ENCODE measurements at places on chromosomes 2 and 18.

DNA sequence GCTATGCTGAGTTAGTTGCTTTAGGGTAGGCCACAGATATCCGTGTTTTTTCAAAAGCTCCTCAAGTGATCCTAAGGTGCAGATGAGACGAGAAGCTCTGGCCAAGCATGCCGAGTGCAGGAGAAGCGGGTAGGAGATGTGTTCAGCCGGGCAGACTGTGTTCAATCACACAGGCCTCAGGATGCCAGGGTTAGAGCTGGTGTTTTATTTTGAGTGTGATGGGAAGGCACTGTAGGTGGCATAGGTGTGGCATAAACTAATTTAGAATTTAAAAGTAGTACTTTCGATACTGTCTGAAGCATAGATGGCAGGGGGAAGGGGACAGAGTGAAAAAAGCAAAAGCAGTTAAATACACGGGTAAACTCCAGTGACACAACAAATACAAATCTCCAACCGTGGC lies 30.9 kb downstream of the DPP4 start:
- no peak for DNase-seq

GRCh38 chr2:228329282-228329681 lies 147.8 kb upstream of the SPHKAP start:
- DNase-seq: no peak

- no peak for DNase-seq
Measured at GRCh38 chr2:46988733-46989481, 73.3 kb upstream of the MCFD2 start.

DNA sequence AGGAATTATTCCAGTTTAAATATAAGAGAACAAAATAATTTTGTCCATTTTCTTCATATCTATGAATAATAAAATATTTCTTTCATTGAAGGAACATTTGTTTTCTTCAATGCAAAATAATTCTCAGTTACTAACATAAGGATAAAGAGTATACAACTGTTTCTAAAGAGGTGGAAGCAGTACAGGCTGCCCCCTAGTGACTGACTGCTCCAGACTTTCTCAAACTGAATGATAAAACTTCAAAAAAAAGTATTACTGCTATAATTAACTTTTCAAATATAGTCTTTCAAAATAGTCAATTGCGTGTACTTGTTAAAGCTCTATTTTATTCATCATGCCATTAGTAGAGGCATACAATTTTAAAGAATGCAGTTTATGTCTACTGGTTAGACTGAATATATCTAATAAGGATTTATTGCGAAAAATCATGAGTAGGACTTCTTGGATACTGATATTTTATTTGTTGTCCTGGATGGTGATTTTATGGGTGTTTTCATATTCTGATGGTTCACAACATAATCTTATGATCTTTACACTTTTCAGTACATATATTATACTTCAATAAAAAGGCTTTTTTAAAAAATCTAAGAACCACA lies 100.1 kb downstream of the WDPCP start:
- DNase-seq: no peak

DNA sequence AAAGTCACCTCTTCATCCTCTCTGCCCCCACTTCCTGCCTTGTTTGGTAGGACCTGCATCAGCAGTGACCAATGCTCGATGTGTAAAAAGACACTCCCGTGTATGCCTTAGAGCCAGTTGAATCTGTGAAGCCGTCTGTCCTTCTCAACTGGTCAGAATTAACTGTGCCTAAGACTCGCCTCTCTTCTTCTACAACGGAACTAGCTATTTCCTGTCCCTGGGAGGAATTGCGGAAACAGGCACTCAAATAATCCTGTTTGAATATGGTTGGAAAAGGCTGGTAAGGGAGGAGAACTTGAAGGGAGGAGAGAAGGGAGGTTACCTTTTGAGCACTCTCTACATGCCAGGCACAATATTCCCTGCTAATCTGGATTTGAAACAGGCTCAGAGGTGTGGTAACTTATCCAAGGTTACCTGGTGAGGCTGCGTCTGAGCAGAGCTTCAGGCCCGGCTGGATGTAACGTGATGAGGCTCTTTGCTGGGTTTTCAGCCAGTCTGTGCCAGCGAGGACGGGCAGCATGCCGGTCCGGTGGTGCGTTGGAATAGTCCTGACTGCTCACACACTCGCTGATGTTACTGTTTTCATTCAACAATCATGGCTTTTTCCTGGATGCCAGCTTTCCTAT lies 127.0 kb downstream of the FAM168B start:
- DNase-seq: no peak

- DNase-seq: no peak
Measured at GRCh38 chr2:72494392-72494791, 331.4 kb downstream of the EXOC6B start.

DNA sequence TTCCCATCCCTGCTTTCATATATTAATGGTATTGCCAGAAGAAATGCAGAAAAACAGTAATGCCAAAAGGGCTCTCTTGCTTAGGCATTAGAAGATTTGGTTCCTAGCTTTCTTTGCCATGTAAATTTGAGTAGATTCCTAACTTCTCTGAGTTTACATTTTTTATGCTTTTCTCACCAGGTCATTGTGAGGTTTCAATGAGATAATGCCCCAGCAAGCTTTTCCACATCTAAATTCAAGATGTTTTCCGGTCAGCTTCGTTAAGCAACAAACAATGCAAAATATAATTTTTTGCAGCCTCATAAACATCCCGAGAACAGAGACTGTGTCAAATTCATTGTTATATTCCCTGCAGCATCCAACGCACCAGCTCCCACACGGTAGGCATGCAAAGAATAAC lies 44.9 kb downstream of the NCKAP5 start:
- DNase-seq: no peak

GRCh38 chr2:78115291-78115690 lies 593.1 kb upstream of the LRRTM4 start:
- no peak for DNase-seq

DNA sequence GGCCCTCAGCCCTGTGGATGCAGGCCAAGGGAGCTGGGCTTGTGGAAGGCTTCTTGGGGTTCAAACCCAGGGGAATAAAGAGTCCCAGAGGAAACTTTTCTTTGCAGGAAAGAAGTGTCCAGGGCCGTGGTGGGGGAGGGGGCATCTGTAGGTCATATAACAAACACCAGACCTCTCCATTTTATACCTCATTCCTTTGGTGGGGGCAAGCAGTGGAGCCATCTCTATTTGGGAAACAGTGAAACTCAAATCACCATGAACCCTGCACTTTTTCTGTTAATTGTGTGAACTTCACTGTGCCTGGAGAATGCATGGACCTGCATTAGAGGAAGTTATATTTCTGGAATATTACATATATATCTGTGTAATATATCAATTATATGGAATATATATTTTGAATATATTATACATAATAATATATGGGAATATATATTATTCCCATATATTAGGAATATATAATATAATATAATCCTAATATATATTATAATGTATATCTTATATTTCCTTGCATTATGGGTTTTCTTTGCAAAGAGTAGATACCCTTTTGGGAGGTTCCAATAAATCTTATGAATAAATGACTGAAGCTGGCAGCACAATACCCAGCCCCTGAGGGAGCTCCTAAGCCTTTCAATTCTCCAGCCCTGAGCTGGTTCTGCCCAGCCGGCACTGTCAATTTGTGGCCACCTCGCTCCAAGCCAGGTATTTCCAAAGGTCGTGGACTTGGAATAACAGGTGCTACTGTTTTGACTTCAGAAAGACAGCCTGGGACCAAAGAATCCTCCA lies 97.7 kb upstream of the PKDCC start:
- DNase-seq: no peak

DNA sequence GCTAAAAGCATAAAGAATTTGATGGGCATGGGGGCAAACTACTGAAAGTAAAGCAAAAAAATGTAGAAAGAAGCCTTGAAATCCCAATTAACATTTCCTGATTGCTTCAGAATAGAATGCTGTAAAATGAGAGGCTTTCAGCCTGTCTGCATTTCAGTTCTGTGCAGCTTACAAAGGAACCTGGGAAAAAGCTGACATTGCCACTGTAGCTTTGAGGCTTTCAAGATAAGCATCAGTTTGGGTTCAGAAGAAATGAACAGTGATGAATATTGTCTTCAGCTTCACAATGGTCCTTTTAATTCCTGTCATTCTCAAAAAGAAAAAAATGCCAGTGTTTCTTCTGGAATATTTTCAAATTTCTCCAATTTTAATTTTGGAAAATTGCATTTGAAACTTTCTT lies 242.7 kb downstream of the LRRTM1 start:
- DNase-seq: no peak

DNA sequence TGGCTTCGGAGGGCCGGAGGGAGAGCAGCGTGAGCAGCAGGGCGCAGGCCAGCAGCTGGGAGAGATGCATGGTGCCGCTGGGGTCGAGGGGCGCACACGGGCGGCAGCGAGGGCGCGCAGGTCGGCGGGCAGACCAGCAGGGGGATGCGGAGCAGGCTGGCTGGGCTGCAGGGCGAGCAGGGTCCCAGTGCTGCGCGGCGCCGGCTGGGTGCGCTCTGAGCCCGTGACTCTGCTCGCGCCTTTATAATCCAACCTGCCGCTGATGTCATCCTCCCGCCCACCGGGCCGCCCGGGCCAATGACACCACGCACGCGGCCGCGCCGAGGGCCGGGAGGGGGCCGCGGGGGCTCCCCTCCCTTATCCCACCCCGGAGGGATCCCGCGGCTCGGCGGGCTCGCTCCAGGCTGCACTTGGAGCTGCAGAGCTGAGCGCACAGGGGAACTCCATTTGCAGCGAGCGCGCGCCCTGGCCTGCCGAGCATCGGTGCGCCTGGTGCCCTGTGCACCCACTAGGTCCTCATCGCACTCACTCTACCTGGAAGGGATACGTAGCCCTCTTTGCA lies at the start of gene NPPC:
NPPC (minus strand) TSS at position 217 of the 562 bp plus-strand sequence; CDS start at position 70, 147 bp downstream.
- peak; percentile 27 for DNase-seq

GRCh38 chr2:112121682-112122254 lies 16.4 kb upstream of the FBLN7 start:
- DNase-seq: peak; percentile 18

- DNase-seq: no peak
Measured at GRCh38 chr2:15893689-15894480, 46.5 kb upstream of the MYCN start.

GRCh38 chr18:47264308-47264700 lies 12.8 kb upstream of the SKOR2 start:
- DNase-seq: no peak

GRCh38 chr2:110995911-110996310 lies 124.8 kb upstream of the BCL2L11 start:
- no peak for DNase-seq

DNA sequence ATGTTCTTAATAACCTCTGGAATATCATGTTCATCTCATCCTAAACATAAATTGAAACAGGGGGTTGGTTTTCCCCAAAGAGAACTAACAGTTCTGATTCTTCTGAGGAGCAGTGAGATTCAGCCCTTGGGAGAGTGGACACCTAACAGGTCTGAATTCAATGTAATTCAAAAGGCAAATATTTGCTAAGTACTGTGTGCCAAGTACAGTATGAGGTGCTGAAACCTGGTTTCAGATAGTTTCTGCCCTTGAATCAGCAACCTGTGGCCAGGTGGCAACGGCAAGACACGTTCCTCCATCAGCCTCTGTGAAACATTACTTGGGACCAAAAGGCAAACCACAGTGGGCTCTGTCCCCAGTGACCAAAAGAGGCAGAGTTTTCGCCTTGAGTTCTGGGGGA lies 1.3 kb downstream of the LRRC30 start:
- no peak for DNase-seq

DNA sequence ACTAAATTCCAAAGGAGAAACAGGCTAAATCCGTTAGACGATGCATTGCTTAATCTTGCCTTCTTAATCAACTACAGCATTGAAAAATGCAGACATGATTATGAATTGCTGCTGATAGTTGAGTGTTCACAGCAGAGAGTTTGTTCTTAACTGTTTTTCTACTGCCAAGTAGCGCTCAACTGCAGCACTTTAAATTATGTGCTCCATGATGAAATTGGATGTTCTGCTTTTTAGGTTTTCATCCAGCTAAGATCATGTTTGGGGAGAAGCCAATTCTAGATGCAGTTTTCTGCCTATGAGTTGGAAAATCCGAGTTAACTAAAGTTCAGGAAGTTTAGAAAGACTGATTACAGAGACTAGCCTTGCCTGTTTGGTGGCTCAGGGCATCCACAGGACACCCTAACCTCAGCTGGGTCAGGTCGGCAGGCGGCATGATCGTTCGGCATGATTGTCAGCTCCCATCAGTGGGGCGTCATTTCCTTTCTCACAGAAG lies 119.4 kb upstream of the PIEZO2 start:
- no peak for DNase-seq

DNA sequence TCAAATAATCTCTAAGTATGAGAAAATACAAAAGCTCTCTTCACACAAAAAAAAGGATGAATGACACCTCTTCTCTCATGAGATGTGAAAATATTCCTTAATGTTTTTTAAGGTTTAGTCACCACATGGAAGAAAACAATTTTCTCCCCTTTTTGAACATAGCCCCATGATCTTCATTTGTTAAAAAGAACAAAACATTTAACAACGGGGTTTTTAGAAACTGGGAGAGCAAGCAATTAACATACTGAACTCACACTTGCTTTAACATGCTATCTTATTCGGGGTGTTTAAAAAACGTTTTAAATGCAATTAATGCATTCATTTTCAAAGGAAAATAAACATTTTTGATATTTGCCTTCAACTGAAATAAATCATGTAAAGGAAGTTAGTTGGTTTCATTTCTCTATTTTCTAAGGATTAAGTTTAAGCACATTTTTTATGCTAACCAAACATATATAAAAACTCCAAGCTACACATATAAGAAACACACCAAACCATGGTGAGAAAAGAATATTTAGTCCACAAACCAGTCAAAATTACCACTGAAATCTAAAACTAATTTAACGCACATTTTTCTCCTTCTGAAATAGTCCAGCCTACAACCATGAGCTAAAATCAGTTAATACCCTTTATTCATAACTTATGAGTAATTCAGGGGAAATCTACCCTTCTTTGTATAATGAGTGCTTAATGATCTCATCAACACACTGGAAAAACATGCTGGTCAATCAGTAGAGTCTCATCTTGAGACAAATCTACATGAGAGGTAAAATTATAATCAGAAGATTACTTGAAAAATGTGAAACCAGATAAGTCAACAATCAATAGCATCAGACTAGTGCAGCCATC lies 8.2 kb downstream of the FBXO11 start:
- no peak for DNase-seq

DNA sequence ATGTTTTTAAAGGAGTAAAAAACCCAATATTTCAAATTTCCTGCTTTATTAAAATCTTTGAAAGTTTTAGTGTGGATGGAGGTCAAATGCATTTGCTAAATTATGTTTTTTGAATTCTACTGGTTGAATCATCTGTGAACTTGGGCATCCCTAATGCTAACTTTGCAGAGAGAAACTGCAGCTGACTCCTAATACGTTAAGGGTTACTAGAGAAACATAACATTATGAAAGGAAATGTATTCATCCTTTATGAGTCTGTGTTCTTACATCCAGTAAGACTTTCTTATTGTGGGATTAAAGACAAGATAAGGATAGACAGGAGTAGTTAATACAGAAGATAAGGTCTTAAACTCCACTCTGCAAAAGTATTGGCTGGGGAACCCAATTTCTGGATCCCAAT lies 140.6 kb downstream of the FAM124B start:
- DNase-seq: no peak

- DNase-seq: no peak
Measured at GRCh38 chr2:23551875-23552274, 166.9 kb downstream of the KLHL29 start.
